NCI-H82 (cell line): ENCODE measurements at places on chromosomes 7 and 10.

GRCh38 chr10:128883231-128884032 lies 583.6 kb upstream of the MGMT start:
- DNase-seq = no peak

- DNase-seq = no peak
Observed at GRCh38 chr10:50326757-50327701, 75.7 kb upstream of the ASAH2 start.

DNA sequence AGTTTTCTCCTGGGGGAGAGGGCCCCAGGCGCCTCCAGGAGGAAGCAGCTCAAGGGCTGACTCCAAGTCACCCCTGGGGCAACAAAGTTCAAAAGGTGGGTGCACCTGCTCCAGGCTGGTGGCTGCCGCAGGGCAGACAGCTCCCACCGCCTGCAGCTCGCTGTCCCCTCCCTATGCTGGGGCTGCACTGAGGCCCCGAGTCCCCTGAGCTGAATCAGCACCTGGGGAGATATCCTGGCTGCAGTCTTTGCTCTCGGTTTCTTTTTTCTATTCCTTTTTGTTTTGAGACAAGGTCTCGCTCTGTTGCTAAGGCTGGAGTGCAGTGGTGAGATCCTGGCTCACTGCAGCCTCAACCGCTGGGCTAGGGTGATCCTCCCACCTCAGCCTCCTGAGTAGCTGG lies 183.4 kb downstream of the DNAJB6 start:
- DNase-seq = no peak

- DNase-seq = no peak
Observed at GRCh38 chr10:79563426-79563825, 3.2 kb upstream of the SFTPA2 start.

- no peak for DNase-seq
Observed at GRCh38 chr10:15314482-15315045, 56.5 kb downstream of the FAM171A1 start.

- DNase-seq = no peak
Observed at GRCh38 chr7:128456255-128456725, 612 bp downstream of the HILPDA start.

GRCh38 chr7:92137557-92137956 lies 3.3 kb upstream of the CYP51A1 start:
- no peak for DNase-seq

DNA sequence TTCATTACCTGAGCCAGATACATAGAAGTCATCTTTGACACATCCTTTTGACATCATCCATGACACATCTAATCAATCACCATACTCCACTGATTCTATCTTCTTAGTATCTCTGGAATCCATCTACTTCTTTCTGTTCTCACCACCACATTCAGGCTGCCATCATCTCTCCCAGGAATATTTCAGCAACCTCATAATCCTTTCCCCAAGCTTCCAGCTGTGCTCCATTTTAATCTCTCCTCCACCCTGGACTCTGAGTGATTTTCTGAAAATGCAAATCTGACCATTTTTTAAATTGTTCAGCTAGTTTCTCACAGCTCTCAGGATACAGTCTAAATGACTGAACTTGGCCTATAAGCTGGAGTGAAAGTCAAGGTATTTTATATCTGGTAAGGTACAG lies 2.5 kb upstream of the BTRC start:
- peak; percentile 47 for DNase-seq

- DNase-seq = no peak
Observed at GRCh38 chr10:63707254-63707910, 186.2 kb downstream of the REEP3 start.

DNA sequence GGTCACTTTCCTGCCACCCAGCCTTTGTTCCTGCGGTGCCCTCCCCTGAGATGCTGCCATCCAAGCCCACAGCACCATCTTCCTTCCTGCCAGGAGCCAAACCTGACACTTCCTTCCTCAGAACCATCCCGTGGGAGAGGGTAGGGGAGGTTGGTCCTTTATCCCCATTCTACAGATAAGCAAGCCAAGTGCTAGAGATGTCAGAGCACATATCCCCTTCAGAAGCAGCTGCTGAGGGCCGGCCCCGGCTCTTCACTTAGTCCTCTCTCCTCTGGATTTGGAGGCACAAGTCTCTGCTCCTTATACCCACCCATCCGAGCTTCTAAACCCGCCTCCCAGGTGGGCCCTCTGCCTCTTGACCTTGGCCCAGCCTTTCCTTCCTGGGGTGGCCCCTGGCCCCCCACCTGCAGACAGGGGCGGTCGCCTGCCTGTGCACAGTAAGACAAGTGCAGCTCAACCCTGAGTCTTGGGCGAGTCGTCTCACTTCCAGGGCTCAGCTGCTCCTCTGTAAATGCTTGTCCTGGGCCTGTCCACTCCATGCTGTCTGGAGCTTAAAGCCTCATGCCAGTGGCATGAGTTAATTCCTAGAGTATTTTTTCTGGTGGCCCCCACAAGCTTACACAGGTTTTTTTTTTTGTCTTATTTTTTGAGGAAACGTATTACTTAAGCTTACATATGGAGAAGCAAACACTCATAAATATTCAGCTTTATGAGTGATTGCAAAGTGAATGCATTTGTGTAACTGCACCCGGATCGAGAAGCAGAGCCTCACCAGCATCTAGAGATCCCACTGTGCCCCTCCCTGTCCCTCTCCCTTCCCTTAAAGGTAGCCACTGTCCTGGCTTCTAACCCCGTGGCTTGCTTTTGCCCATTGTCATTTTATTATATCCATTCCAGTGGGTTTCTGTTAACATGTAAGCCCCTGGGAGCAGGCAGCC lies 125.1 kb downstream of the CDH23 start:
- no peak for DNase-seq

GRCh38 chr10:124170631-124171030 lies 77.2 kb upstream of the CHST15 start:
- DNase-seq = no peak

DNA sequence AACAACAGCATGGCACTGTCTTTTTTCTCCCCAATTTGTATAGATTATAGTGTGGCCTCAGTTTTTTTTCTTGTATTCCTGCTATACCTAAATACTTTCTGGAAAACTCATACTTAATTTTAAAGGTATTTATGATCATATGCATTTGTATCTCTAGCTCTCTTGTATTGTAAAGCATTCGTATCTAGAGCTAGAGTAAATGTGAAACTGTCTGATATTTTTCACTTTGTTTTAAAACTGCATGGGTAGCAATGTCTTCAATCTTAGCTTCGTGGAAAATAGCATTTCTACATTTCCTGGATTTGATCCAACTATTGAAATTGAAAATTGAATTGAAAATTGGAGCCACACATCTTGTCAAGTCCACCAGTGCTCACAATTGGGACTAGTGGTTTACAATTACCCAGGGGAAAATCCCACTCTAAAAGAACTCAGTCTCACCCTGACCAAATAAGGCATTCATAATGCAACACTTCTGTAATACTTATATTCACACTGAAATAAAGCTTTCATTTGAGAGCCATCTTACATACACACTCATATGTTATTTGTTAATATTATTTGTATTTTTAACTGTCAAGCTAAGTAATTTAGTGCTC lies 51.3 kb upstream of the KLF6 start:
- no peak for DNase-seq

DNA sequence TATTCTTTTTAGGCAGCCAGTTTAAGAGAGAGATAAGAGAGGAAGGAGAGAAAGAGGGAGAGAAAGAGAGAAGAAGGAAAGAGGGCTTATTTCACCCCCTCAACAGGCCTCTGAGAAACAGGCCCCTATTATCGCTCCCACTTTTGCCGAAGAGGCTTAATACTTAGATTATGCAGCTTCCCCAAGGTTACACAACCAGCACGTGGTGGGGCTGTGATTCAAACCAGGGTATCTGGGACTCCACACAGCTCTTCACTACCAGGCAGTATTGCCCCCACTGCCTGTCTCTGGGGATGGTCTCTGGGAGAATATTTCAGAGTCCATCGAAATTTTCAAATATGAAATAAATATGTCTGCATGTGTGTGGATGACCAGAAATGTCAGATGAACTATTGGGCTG lies 3.0 kb downstream of the GIMAP1 start:
- DNase-seq = no peak

DNA sequence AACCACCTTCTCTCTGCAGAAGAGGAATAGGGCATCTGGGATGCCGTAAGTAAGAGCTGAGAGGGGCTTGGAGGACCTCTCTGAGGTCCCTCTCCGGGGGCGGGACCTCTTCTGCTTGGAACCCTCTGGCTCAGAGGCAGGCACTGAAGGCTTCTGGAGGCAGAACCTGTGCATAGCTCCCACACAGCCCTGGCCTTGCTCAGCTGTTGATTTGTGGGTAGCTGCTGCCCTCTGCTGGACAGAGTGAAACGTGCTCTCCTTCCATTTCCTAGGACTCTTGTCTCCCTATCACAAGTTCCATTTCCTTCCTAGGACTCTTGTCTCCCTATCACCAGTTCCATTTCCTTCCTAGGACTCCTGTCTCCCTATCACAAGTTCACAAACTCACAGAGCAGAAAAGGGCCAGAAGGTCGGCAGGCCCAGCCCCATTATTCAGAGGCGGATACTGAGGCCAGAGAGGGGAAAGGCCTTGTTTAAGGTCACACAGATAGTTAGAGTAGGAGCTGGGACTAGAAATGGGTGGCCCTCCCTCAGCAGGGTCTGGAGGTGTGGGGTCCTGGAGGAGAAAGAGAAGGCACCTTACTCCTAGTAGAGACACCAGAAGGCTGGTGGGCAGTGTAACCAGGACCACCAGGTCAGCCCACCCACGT lies 30.3 kb upstream of the GARS1 start:
- peak; percentile 88 for DNase-seq

DNA sequence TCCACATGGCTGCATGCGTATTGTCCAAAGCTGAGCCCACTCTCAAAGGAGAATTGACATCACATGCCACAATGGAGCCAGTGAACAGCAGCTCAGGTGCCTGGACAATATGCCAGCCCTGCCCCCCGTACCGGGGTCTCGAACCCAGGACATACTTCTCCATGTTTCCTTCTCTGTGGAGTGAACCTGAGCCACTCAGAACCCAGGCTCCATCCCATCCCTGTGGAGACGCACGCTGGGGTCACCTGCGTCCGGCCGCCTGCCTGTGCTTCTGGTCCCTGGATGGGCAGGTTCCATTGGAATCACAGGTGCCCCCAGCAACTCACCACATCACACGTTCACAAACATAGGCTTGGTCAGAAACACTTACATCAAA lies 229.8 kb downstream of the DNAJB6 start:
- no peak for DNase-seq

DNA sequence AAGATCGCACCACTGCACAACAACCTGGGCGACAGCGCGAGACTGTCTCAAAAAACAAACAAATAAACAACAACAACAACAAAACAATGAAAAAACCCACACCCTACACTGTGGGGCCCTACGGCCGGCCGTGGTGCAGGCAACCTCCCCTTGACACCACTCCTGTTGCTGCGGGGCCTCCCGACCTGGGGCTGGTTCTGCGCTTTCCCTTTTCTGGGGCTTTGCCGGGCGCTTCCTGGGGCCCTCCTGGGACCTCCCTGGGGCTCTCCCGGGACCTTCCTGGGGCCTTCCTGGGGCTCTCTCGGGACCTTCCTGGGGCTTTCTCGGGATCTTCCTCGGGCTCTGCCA lies 46.6 kb downstream of the INSIG1 start:
- no peak for DNase-seq

GRCh38 chr10:73768881-73769280 lies 13.0 kb upstream of the CHCHD1 start:
- DNase-seq = no peak

DNA sequence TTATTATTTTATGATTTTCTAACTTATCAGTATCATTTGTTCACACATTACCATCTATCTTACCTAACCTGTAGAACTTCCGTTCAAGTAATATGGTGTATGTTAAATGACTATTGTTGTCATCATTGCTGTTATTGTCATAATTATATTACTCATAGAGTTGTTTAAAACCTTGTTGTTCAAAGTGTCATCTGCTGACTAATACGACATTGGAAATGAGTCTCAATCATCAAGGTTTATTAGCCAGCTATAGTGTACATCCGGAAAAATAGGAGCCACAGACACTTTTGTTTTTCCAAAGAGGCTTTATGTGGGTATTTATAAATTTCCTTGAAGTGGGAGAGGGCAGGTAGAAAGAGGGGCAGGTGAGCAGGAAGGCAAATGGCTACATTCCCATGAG lies 386.9 kb upstream of the LRRTM3 start:
- DNase-seq = no peak

DNA sequence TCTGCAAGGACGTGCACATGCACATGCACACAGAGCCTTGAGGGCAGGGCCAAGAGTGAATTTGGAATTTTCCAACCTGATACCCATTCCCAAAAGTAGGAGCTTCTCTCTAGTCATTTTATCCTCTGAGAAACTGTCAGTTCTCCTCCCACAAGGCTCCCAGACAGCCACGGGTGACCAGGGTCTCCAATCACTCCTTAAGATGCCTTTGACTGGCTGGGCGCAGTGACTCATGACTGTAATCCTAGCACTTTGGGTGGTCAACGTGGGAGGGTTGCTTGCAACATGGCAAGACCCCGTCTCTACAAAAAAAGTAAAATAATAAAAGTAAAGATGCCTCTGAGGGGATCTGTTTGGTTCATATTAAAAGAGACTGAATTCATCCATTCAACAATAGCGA lies 13.2 kb downstream of the SCD start:
- no peak for DNase-seq

GRCh38 chr10:115674496-115674895 lies 581.3 kb downstream of the ATRNL1 start:
- no peak for DNase-seq

- no peak for DNase-seq
Observed at GRCh38 chr7:123958186-123958703, 33.2 kb downstream of the SPAM1 start.

- no peak for DNase-seq
Observed at GRCh38 chr7:134613623-134614347, 32.9 kb upstream of the BPGM start.

GRCh38 chr10:73759512-73760115 lies 15.4 kb downstream of the SEC24C start:
- DNase-seq = peak; percentile 23

DNA sequence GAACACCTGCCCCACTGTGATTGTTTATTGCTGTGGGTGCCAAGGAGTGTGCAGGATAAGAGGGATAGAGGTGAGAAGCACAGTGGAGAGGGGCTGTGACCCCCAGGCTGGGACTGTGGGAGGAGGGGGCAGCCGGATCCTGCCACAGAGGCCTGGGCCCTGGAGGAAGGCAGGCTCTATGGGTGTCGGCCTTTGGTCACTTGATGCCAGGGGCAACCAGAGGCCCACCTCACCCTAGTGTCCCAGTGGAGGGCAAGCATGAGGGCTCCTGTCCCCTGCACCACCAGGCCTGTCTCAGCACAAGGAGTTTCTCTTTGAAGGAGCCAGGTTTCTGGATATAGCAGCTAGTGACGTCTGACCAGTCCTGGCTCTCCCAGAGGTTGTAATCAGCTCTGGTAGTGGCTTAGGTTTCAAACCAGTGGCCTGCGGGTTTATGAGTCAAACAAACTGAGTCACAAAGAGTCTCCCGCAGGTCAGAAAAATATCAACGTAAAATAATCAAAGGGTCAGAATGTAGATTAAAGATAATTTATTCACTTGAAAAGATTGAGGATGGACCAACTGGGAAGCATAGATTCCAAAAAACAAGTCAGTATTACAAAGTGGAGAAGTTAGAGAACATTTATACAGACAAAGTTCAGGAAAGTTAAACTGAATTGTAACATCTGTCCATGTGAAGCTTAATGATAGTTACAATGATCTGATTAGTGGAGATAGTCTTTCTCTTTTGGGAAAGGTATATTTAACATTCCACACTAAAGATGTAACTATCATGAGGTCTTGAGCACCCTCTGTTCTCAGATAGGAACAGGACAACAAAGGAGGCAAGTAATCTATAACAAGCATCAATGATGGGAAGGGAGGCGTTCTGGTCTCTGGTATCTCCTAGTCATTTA lies 37.2 kb upstream of the ZNF488 start:
- DNase-seq = no peak
